ENCODE measurements at places on chromosomes 12 and 14. TPM values are rescaled to one million over a fixed set of nuclear protein-coding genes. Genes with fewer than 3 reads are reported as not detected.

- no peak for DNase-seq
Measured at GRCh38 chr12:15987696-15988095, 76.6 kb downstream of the DERA start.

- no peak for DNase-seq
Measured at GRCh38 chr12:107670999-107671643, 14.5 kb upstream of the PWP1 start.

DNA sequence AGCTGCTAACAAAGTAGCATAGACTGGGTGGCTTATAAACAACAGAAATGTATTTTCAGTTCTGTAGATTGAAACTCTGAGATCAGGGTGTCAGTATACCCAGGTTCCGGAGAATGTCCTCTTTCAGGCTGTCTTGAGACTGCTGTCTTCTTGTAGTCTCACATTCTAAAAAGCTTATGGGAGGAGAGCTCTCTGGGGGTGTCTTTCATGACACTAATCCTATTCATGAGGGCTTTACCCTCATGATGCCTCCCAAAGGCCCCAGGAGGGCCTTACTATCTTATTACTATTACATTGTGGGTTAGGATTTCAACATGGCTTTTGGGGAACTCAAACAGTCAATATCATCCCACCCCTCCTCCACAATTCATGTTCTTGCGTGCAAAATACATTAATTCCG is 94.3 kb downstream of the AEBP2 start:
- DNase-seq = no peak

Gene GPR137C
- 2.1 TPM for total RNA-seq

- no peak for DNase-seq
Measured at GRCh38 chr14:77543240-77543551, 44.6 kb upstream of the ISM2 start.

Gene KRT6A
- total RNA-seq = not detected

Measured in glomerular endothelial cell (primary cell).